OCI-LY7 (cell line): ENCODE measurements at places on chromosomes 2 and 18. TPM values are rescaled to one million over a fixed set of nuclear protein-coding genes. Genes with fewer than 3 reads are reported as not detected.

DNA sequence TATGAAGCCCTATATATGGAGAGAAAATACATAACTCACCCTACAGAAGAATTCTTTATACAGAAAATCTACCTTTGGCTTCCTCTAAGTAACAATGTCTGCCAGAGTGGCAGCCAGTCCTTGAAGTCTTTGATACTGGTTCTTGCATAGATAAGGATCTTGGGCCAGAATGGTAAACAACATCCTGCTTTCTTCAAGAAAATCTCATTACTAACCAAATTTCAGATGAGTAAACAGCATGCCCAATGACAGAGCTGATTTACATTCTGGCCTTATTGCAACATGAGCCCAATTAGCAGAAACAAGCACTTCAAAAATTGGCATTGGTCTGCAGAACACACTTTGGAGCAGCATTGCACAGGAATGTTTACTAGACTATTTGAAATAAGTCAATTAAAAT lies 336.5 kb upstream of the ST6GAL2 start:
- no peak for DNase-seq

GRCh38 chr2:157486596-157487270 lies 42.8 kb upstream of the CYTIP start:
- no peak for DNase-seq

GRCh38 chr2:101140237-101140636 lies 10.9 kb downstream of the TBC1D8 start:
- DNase-seq, result no peak

- no peak for DNase-seq
Observed at GRCh38 chr2:195442458-195443175, 214.4 kb upstream of the SLC39A10 start.

- no peak for DNase-seq
Observed at GRCh38 chr2:147531269-147531668, 313.6 kb upstream of the ACVR2A start.

DNA sequence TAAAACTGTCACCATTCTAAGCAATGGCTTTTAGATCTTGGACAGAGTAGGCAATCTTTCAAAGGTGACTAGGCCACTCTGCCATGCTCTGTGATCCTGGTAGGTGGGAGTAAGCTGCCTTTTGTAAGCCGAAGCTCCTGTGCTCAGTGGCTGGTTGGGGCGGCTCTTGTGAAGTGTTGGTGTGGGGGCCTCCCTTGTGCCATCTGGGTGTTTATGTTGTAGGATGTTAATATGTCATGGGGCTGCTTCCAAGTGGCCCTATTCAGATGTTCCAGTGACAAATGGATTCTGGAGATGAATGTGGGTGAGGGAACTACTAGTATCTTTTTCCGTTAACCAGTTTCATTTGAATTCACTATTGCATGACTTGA lies 116.8 kb upstream of the SPRED2 start:
- DNase-seq, result no peak

- DNase-seq, result no peak
Observed at GRCh38 chr2:54528311-54528955, 72.3 kb downstream of the SPTBN1 start.

The PRPF40A gene
- total RNA-seq, result 175 and 177 TPM in 2 replicates
